ENCODE measurements at places on chromosomes 6 and 20.
A peak's percentile ranks its signal among the peaks of the same experiment; 100 is the strongest.

GRCh38 chr20:63230800-63231268, 4.9 kb upstream of the BIRC7 start:
- peak; percentile 92 for DNase-seq

DNA sequence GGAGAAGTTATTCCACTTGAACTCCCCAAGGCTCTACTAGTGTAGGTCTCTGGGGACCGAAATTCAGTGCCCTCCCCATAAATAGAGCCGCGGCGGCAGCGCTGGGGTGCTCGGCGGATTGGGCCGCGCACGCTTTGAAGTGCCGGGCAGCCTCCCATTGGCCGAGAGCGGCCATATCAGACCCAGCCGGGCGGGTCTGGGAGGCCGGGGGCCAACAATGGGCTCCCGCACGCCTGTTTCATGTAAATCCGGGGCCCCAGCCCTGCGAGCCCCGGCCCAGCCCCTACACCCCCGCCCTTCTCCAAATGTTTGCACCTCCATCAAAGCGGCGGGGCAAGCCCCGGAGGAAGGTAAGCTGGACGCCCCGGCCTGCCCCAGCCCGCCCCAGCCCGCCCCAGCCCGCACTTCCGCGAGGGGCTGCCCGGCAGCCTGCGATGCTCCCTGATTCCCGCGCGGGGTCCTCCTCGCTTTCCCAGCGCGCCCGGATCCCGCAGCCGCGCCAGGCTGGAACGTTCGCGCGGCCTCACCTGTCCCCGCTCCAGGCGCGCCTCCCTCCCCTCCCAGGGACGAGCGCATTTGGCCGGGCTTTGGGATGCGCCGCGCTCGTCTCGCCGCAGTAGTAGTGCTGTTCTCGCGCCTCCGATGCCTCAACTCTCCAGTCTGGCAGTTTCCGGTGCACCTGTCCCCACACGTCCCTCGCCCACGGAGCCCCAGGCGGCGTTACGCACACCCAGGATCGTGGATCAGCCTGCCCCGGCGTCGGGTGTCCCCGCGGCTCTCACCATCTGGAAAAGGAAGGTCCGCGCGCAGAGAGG, at the start of gene TBXT:
TSS of gene TBXT (minus strand) at position 51 of the 815 bp plus-strand sequence. CDS start 260 bp downstream, outside the sequence.
- peak; percentile 91 for DNase-seq

DNA sequence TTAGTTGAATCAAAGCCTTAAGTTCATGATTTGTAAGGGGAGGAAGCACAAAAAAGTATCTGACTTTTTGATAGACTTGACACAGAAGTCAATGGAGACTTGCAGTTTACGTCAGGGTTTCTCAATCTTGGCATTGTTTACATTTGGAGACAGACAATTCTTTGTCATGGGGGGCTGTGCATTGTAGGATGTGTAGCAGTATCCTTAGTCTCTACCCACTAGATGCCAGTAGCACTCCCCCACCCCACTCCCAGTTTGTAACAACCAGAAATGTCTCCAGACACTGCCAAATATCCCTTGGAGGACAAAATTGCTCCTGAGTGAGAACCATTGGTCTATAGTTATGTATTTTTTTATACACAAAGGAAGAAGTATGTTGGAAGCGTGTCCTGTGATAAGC, 434.1 kb downstream of the RFPL4B start:
- DNase-seq, result no peak

GRCh38 chr6:22295145-22295544, 1.7 kb downstream of the PRL start:
- no peak for DNase-seq

GRCh38 chr6:126628125-126628524, 288.2 kb downstream of the CENPW start:
- DNase-seq, result peak; percentile 66

DNA sequence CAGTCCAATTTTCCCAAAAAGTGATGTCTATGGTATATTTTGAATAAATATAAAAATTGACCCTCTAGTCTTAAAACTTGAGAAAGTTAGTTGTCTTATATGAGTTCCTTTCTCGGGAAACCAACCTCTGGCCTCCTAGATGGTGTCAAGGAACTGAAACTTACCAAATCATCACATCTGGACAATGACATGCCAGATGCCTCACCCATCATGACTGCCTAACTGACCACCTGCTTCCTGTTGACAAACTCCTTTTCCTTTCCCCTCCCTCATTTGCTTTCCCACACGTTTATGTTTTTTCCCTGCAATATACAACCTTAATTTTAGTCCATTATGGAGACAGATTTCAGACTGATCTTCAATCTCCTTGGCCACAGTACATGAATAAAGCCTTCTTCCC, 731.0 kb downstream of the EPHA7 start:
- no peak for DNase-seq

GRCh38 chr6:154773610-154774089, 40.4 kb downstream of the SCAF8 start:
- no peak for DNase-seq

DNA sequence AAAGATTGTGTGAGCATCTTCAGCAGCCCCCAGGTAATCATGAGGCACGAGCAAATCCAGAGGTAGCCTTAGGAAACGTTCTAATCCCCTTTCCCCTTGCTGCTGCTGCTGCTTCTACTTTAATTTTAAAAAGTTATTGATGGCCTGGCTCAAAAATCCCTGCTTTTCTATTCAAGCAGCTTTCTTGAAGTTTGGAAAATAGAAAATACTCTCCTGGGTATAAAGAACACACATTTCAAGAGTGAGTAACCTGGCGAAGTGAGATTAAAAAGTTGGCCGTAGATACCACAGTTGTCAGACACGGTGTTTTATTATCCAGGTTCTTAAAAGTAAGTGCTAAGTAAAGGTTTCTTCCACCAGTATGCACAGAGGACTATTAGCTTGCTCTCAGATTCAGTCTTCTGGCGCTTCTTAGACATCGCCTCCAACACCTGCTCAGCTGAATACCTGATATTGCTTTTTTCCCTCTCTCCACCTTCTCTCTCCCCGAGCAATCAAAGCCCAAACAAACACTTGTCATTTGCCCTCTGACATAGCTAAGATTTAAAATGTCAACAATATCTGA, 150.7 kb downstream of the EDN3 start:
- no peak for DNase-seq

- no peak for DNase-seq
Observed at GRCh38 chr6:146300521-146300920, 243.1 kb upstream of the RAB32 start.

GRCh38 chr6:154703124-154703523, 30.1 kb upstream of the SCAF8 start:
- DNase-seq, result peak; percentile 56

DNA sequence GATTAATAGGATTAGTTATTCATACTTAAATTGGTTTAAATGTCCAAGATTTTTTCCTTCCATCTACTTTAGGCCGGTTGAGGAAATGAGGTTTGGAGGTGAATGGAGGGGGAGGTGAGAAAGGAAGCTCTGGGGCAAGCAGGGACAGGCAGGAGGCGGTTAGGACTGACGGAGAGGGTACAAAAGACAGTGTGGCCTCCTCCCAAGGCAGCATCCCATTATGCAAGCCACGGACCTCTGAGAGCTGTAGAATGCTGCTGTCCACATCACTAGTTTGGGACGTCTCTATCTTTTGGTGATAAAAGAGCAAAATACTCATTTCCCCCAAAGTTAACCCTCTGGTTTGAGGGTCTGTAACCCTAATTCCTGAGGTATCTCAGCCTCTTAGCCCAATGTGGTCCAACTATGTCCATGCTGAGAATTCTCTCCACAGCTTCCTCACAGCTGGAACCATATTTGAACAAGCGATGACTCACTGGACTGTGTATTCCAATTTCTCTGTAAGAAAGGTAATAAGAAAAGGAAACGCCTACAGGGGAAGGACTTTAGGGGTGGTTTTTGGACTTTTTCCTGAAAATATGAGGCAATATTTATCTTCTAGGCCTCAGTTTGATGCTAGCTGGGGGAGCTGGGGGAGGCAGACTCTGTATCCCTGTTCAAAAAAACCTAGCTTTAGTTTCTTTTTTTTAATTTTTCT, 172.2 kb downstream of the TFAP2B start:
- DNase-seq, result no peak

GRCh38 chr20:60262967-60263603, 304.9 kb downstream of the CDH26 start:
- peak; percentile 90 for DNase-seq

- DNase-seq, result peak; percentile 70
Observed at GRCh38 chr6:34526241-34526972, 29.7 kb downstream of the SPDEF start.

- DNase-seq, result no peak
Observed at GRCh38 chr20:38231531-38232121, 28.9 kb downstream of the KIAA1755 start.

DNA sequence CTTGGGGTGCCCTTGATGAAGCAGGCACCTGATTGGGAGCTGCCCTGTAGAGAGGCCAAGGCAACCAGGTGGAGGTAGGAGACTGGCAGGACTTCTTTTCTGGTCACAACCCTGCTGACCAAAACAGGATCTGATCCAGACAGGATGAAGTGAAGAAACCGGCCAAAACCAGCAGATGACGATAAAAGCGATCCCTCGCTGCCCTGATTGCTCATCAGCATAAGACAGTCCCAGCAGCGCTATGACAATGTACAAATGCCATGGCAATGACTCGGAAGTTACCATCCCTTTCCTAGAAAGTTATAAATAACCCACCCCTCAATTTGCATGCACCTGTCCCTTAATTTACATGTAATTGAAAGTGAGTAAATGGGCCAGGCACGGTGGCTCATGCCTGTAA, 88.4 kb upstream of the PDE10A start:
- DNase-seq, result no peak

- DNase-seq, result peak; percentile 63
Observed at GRCh38 chr6:158752613-158753012, 66.6 kb downstream of the EZR start.

All from endodermal cell (in vitro differentiated cells).